ENCODE measurements at places on chromosomes 3 and 15.

- no peak for DNase-seq
Measured at GRCh38 chr3:126389794-126390146, 4.9 kb upstream of the CFAP100 start.

DNA sequence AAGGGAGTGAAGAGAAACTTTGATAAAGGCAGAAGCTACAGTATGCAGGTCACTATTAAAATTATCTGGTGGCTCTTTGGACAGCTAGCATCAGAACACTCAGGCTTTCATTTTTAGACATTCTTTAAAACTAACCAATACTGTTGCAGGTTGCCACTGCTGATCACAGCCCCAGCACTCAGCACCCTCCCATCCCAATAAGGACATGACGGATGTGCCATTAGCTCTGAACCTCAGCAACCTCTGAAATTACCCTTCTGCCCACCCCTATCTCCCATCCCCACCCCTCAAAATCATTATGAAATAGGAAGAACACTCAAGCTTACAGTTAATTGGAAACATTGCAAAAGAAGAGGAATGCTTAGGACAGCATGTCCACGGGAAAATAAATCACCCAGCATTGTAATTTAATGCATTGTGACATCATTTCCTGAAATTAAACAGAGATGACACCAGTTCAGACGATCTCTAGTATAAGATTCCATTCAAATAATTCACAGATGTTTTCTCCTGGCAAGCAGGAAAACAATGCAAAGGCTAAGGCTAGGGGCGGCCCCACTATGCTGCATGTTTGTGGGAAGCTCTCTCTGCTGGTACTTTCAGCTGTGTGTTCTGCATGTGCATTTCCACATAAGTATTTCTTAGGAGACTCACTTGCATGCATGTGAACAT, 71.6 kb downstream of the MEIS2 start:
- no peak for DNase-seq

GRCh38 chr3:28053759-28054158, 187.7 kb upstream of the CMC1 start:
- DNase-seq = no peak

- no peak for DNase-seq
Measured at GRCh38 chr15:85744579-85744978, 50.1 kb downstream of the KLHL25 start.

DNA sequence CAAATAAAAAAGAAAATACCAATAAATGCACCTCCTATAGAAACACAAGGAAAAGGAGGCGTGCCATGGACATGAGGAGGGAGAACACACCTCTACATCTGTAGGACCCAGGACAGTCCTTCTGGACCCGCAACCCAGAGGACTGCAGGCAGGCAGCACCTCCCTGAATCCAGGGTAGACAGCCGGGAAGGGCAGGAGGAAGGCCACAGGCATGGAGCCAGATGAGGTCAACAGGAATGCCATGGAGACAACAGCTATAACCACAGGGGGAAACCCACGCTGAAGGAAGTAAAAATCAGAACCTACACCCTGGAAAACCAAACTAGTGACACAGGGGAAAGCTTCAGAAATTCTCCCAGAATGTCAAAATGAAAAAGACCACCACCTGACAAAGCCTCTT, 248.8 kb upstream of the NSMCE3 start:
- no peak for DNase-seq

DNA sequence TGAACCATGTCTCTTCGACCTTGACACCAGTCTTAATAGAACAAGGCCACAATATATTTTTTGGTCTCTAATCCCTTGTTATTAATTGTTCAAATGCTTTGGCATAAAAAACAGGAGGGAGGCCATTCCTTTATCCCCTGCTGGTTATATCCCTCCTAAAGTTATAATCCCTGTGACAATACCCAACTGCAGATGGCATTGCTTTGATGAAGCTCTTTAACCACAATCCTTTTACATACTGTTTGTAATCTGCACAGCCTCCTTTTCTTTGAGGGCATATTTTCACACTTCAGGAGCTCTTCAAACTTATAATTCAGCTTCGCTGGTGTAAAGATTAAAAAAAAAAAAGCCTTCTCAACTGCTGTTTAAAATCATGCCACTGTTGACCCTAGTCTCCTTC, 919.0 kb downstream of the EPHA3 start:
- DNase-seq = no peak

GRCh38 chr3:110400315-110400714, 671.3 kb upstream of the NECTIN3 start:
- DNase-seq = no peak

- no peak for DNase-seq
Measured at GRCh38 chr15:99165956-99166689, 61.2 kb downstream of the SYNM start.

GRCh38 chr15:98610991-98611390, 37.3 kb upstream of the IGF1R start:
- DNase-seq = no peak

DNA sequence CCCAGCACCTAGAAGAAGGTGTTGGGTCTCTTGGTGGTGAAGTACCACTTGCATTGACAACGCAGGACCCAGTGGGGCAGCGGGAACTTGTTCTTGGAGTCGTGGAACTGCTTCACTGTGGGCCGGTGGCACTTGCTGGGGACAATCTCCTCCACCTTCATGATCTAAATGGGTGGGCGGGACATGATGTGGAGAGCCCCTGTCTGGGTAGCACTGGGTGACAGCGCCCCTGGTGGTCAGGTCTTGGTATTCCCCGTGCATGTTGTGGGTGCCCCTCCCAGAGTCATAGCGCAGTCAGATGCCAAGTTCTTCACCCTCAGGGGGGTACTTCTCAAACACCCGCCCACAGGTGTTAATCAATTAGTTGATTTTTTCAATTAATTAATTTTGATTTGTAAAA, 60.2 kb downstream of the AGBL1 start:
- DNase-seq = no peak

- DNase-seq = peak; percentile 26
Measured at GRCh38 chr15:72117486-72118016, 399 bp downstream of the MYO9A start.

GRCh38 chr15:72411111-72411510, 13.0 kb downstream of the TMEM202 start:
- no peak for DNase-seq

- no peak for DNase-seq
Measured at GRCh38 chr3:143562789-143563188, 285.5 kb downstream of the SLC9A9 start.

- no peak for DNase-seq
Measured at GRCh38 chr3:98262046-98262445, 2.0 kb upstream of the OR5H6 start.

GRCh38 chr3:149501524-149501923, 27.0 kb downstream of the TM4SF4 start:
- no peak for DNase-seq

- DNase-seq = no peak
Measured at GRCh38 chr3:188241072-188241471, 87.1 kb downstream of the LPP start.

- DNase-seq = no peak
Measured at GRCh38 chr15:43067717-43068461, 37.9 kb downstream of the UBR1 start.

GRCh38 chr3:178217479-178217878, 318.8 kb upstream of the KCNMB2 start:
- no peak for DNase-seq

DNA sequence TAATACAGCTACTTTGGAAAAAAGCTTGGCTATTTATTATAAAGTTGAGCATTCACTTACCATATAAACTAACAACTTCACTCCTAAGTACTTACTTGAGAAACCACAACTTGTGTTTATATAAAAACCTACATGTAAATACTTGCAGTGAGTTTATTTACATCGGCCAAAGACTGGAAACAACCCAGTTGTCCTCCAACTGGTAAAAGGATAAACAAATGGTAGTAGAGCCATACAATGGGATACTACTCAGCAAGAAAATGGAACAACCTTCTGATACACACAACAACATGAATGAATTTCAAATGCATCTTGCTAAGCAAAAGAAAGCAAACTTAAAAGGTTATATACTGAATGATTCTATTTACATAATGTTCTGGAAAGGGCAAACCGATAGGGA, 63.7 kb downstream of the SLC7A14 start:
- no peak for DNase-seq

DNA sequence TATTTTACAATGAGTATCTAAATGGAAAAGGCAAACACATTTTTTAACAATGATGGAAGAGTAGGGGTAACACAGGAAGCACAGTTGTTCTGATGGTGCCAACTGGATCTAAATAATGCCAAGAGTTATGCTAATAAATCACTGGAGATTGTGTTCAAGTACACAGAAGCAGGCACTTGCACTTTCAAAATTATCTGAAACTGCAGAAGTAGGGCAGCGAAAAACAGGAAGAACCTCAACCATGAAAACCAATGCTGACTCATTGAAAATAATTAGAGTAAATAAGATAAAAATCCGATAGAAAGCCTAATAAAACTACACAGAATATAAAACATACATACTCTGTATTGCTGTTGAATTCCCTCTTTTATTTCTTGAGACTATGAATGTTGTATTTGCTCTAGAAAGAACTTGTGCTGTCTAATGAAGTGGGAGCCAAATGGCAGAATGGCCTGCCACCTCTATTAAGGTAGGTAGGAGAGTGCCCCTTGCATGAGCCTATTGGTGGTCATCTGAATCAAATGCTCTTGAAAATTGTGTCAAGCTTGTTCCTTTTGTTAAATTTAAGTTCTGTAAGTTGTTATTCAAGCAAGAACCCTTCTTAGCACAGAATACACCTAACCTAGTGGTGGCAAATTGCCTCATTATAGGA, 93.7 kb downstream of the ABI3BP start:
- DNase-seq = no peak

DNA sequence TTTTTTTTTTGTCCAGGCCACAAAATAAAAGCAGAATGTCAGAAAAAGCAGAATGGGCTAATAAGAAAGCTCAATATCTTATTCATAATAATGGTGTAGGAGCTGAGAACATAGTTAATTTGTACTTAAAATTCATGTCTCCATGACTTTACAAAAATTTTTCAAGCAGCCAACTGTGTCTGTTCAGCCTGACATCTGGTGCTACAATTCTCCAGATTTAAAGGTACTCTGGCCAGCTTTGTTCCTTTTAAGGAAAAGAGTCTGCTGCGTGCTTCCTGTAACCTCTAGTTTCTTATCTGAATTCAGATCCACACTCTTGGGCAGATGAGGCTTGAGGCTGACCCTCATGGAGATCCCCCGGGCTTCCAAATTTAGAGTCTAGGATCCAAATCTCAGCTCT, 8.7 kb upstream of the RFX7 start:
- no peak for DNase-seq

DNA sequence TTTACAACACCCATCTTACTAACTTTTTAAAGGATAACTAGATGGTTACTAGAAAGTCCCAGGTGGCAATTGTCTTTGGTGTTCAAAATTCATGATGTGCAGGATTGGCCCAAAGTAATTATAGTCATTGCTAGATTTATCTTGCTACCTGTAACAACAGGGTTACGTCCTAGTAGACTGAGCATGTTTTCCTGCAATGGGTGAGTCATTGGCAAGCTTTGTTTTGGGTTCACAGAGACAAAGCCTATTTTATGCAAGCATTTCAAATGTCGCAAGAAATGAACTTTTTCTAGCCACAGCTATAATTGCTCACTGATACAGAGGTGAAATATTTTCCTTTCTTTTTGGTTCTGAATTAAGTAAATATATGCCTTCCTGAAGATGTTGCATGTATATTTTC, 267.6 kb downstream of the AGBL1 start:
- DNase-seq = no peak

All from GM18507 (cell line).